ENCODE measurements at places on chromosomes 13 and 19.

GRCh38 chr13:98223741-98224140 lies 46.7 kb upstream of the RNF113B start:
- DNase-seq, result no peak

- peak; percentile 80 for DNase-seq
Observed at GRCh38 chr13:71867131-71867814, at the start of gene DACH1. Gene DACH1, minus strand, starts transcription at chr13:71867204.

DNA sequence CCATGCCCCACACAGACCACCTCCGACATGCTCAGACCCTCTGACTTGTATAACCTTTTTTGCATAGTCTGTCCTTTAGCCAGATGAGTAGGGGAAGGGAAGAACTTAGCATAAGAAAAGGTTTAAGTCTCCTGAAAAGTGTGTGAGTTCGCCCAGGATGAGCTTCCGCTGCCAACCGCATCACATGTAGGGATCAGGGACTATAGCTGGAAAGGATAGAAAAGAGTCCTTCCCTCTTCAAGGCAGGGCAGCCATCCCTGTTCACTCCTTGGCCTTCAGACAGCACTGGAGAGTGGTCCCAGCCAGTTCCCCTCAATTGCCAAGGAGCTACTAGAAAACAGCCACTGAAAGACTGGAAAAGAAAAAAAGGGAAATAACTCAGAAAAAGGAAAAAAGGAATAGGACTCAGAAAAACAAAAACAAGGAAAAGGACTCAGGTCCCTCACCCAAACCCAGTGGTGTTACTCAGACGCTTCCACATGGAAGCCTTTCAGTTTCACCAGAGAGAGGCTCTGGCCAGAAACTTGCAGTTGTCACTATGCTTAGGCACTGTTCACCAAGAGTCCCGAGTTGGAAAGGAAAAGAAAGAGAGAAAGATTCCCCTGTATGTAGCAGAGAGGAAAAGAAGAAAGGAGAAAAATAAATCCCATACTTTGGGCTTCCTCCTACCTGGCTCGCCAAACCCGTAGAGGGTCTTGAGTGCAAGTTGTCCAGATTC lies 5.6 kb upstream of the TM9SF2 start:
- no peak for DNase-seq

- DNase-seq, result no peak
Observed at GRCh38 chr13:30982506-30982905, 50.0 kb downstream of the TEX26 start.

- no peak for DNase-seq
Observed at GRCh38 chr13:28679628-28680027, 20.7 kb downstream of the POMP start.

- no peak for DNase-seq
Observed at GRCh38 chr19:55368701-55369563, 1.3 kb downstream of the IL11 start.

Data from astrocyte of the cerebellum (primary cell).